ENCODE measurements at places on chromosomes 16 and 17.

- DNase-seq, result no peak
Observed at GRCh38 chr17:76887802-76888201, 19.6 kb downstream of the MGAT5B start.

DNA sequence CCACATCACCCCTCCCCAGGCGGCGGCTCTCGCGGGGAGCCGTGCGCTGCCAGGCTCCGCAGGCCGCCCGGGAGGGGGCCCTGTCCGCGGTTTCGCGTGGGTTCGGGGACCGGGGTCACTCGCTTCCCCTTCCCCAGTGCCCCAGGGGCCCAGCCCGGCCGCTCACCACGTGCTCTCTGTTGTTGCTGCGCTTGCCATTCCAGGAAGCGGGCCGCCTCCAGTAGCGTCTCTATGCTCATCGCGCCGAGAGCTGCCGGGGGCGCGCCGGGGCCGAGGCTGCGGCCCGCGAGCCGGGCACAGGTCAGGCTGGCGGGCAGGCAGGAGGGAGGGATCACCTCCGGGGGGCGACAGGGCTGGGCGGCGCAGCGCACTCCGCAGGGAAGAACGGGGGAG lies 390 bp downstream of the MNT start:
- peak; percentile 52 for DNase-seq

- DNase-seq, result no peak
Observed at GRCh38 chr16:68636818-68637217, 8.3 kb upstream of the CDH3 start.

DNA sequence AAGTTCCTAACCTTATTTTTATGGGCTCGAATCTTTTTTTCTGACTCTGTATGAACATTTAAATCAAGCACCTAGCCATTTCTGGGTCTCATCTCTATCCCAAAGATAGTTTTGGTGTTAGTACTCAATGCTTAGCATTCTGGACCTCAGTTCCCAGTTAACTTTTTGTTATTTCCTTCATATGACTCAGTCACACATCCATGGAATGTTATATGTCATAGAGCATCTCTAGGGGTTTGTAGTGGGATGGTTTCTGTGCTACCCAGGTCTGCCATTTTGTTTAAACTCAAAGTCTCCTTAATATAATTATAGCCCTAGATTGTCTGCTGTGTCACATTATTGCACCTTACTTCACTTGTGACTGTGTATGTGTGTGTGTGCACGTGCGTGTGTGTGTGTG lies 90.1 kb downstream of the EFCAB13 start:
- DNase-seq, result no peak

DNA sequence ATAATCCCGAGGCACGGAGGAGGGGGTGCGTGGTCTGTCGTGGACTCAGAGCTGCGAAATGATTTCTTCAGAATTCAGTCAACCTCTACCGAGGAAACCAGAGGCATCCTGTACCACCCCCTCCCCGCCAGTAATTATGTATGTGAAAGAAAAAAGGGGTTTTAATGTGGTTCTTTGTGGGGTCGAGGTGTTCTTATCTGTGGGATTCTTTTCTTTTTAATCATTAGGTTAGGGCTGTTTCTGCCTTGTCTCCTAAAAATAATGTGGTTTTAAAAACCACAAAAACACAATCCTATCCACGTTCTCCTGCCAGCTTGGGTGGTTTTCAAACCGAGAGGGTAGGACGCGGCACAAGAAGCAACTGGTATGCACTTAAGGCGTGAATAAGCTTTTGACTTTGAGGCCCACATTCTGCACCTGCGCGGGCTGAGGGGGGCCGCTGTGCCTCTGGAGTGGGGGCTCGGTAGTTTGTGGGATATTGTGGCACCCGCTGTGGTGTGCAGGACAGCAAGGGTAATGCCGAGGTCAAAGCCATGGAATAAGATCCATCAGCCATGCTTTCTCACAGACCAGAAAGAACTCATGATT lies 1.0 kb downstream of the SLC47A1 start:
- DNase-seq, result no peak

GRCh38 chr17:17826342-17826713 lies 10.5 kb downstream of the SREBF1 start:
- DNase-seq, result no peak

DNA sequence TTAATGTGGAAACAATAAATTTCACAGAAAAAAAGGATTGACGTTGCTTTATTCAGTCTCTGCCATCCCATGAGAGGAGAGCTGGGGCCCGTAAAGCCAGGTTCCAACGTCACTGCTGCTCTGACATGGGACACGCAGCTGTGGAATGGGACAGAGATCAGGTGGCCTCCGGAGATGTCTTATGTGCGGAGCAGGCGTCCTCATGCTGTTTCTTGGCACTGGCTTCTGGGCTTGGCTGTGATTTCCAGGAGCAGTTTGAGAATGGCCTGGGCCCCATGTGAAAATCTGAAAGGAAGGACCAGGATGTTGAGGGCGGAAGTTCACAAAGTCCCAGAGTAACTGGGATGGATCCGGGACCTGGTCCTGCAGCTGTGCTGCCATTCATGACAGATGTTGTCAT lies 32.4 kb downstream of the NDEL1 start:
- DNase-seq, result no peak

DNA sequence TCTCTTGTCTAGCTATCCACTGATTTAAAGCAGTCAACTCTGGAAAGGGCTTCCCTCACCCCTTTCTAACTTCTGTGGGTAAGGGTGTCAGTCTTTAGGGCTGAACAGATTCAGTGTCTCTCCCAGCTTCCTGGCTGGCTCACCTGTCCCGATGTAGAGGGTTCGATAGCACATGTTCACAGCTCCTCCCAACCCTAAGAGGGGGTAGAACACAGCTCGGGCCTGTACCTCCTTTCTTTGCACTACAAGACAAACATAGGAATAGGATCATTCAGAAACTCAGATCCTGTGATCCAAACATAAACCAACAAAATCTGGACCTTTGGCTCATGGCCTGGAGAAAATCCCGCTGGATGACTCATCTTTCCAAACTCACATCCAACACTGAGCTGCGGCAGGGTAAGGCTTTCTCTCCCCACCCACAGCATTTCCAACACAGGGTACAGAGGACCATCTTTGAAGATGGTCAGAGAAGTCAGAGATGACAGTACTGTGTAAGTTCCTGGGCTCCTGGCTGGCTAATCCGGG lies 5.8 kb upstream of the DHRS13 start:
- DNase-seq, result no peak

- no peak for DNase-seq
Observed at GRCh38 chr17:19464031-19465026, 53.3 kb downstream of the RNF112 start.

GRCh38 chr16:68756239-68756915 lies 19.3 kb downstream of the CDH1 start:
- DNase-seq, result peak; percentile 85

DNA sequence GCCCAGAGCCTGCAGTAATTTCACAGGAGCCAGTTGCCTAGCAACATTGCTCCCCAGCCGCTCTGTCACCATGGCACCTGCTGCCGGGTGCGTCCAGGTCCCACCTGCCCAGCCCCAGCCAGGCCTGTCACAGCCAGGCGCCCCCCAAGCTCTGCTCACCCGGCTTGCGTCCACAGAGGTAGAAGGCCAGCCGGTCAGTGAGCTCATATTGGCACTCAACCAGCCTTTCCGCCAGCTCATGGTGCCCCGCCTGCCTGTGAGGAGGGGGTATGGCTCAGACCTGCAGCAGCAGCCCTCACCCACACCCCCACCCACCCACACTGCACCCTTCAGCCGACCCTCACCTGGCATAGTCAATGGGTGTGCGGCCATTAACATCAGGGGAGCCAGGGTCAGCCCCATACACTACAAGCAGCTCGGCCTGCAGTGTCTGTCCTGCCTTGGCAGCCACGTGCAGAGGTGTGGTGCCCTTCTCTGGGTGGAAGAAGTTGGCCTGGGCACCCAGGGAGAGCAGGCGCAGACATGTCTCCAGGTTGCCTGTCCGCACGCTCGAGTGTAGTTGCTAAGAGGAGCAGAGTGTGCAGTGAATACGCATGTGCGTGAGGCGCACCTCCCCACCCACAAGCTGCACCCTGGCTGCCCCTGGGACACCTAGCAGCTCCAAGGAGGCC lies 7.7 kb downstream of the GIT1 start:
- no peak for DNase-seq

GRCh38 chr16:72014675-72015074 lies 6.1 kb downstream of the DHODH start:
- no peak for DNase-seq

- DNase-seq, result no peak
Observed at GRCh38 chr16:6827267-6827666, 505.4 kb upstream of the RBFOX1 start.

DNA sequence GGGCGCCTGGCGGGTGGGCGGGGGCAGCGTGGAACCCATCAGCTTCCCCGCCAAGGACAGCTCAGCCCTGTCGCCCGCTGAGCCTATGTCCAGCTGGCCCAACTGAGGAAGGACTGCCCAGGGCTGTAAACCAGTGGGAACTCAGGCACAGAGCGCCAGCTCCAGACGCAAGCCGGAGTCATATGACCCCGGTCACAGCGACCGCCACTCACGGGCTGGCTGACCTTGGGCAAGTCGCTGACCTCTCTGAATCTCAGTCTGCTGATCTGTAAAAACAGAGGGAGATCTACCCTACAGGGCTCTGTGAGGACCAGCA lies 170.0 kb downstream of the C16orf78 start:
- DNase-seq, result no peak

GRCh38 chr16:1818204-1818872 lies 8.3 kb downstream of the HAGH start:
- DNase-seq, result no peak

- no peak for DNase-seq
Observed at GRCh38 chr16:85593494-85594221, 19.5 kb upstream of the GSE1 start.

DNA sequence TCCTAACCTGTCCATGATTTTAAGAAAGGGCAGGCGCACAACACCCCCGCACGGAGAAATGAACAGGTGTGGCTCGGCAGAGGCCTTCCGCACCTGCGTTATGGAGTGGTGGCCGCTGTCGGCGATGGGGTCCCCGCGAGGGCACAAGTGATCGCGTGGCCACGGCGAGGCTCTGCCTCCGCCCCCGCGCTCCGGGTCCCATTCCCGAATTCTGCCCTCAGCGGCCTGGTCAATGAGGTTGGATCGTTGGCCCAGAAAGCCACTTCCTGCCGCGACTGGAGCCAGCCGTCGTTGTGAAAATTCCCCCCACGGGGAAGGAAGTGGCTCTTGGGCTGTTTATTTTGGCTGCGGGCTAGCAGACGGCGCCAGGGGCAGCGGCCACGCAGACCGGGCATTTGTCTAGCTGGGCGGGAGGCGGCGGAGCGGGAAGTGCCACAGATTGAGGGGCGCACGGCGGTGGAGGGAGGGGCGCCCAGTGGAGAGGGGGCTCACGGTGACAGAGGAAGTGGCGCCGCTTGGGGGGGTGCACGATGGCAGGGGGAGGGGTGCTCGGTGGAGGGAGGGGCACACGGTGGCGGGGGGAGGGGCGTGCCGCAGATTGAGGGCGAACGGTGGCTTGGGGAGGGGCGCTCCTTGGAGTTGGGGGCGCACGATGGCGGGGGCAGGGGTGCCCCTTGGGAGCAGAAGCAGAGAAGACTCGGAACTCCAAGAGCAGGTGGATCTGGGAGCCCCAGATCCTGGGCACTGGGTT lies 25.0 kb downstream of the MRC2 start:
- DNase-seq, result no peak

GRCh38 chr17:78718575-78719208 lies 63.4 kb downstream of the CYTH1 start:
- DNase-seq, result no peak

- peak; percentile 2 for DNase-seq
Observed at GRCh38 chr17:6269478-6269877, 165.4 kb downstream of the AIPL1 start.

DNA sequence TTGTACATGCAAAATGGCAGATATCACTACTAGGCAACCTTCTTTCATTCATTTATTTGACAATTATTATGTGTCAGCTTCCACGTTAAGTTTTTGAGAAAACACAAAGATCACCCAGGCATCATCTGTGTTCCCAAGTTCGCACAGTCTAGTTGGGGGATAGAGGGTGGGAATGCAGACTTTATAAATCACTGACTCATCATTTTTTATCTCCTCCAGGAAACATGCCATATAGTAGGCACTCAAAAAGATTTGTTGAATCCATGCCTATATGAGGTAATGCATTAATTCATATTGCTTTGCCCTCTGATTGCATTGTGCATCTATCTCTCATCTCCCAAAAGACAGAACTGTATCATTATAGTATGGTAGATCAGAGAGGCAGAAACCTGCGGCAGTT lies 196.8 kb upstream of the TOX3 start:
- DNase-seq, result no peak

- no peak for DNase-seq
Observed at GRCh38 chr17:30274887-30275286, 16.9 kb downstream of the BLMH start.

- no peak for DNase-seq
Observed at GRCh38 chr16:12260647-12261262, 284.2 kb downstream of the SNX29 start.

Measured in stimulated activated CD4-positive, alpha-beta T cell treated with anti-CD3 and anti-CD28 coated beads, Interleukin-12 subunit alpha, Interleukin-12 subunit beta, amount 100 ng/mL, for 48 hours (primary cell).